Melanocyte of skin (primary cell): ENCODE measurements at places on chromosomes 11 and 22. TPM values are rescaled to one million over a fixed set of nuclear protein-coding genes. Genes with fewer than 3 reads are reported as not detected.

The AQP11 gene
- total RNA-seq, result 2.0 and 4.3 TPM in 2 replicates

The SCN4B gene
- under 0.01 TPM in 1 of 2 replicates, not detected in the other for total RNA-seq

The KLHL35 gene
- total RNA-seq, result 1.8 and 2.4 TPM in 2 replicates

The LRRC56 gene
- 0.33 and 1.4 TPM in 2 replicates for total RNA-seq

The SPTBN2 gene
- total RNA-seq, result 9.0 and 9.9 TPM in 2 replicates
